Posterior vena cava (tissue), 2 donors: ENCODE measurements at places on chromosomes 6 and 20.

DNA sequence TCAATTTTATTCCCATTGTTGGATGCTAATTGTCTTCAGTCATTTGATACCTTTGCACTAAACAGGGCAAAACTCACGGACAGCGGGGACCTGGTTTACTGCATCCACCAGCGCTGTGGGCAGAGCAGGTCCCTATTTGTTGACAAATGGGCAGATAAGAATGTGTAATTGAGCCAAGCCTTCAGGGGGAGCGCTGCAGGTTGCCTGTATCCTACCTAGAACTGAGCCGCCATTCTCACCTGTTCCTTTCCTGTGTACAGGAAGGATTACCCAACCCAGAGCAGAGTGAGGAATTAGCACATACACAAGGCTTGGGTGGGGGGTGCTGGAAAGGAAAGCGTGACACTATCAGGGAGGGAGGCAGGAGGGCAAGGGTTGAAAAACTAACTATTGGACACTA, 89.1 kb upstream of the FOXA2 start:
- no peak for DNase-seq

- DNase-seq, result no peak
These were observed 66.4 kb downstream of the PLEKHG1 start for GRCh38 chr6:150666071-150666470.

DNA sequence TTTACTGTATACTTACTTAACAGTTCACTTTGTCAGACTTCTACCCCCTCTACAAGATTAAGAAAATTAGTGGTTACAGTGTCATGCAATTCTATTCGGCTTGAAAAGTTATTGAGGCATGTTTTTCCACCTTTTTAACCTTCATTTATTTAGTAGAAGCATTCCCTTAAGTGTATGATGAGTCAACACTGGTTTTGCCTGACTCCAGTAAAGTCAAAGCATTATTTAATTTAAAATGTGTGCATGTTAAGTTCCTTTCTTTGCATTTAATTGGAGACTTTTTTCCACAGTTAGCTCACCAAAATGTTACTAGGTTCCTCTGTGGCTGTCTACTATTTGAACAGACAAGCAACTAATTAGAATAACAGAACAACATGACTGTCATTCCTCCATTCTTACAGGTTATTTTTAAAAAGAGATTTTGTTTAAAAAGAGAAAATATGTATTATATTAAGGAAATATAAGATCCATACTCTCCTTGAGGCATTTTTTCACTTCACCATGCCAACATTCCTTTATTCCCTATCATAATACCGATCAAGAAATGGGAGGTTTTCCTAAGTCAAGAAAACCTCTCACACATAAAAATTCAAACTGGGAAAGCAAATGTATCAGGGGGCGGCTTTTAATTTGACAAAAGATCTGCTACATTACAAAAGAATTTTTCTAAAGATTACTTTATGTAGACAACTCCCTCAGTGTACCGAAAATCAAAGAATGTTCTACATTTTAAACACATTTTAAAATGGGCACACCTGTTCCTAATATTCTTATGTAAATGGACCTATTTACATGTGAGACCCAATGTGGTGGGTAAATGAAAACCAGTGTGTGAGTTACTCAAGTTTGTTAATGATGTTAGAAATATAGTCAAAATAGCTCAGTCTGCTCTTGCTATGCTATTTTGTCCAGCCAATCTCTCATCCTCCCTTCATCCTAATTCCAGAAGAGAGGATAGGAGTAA, 361.2 kb downstream of the UTRN start:
- DNase-seq, result no peak

DNA sequence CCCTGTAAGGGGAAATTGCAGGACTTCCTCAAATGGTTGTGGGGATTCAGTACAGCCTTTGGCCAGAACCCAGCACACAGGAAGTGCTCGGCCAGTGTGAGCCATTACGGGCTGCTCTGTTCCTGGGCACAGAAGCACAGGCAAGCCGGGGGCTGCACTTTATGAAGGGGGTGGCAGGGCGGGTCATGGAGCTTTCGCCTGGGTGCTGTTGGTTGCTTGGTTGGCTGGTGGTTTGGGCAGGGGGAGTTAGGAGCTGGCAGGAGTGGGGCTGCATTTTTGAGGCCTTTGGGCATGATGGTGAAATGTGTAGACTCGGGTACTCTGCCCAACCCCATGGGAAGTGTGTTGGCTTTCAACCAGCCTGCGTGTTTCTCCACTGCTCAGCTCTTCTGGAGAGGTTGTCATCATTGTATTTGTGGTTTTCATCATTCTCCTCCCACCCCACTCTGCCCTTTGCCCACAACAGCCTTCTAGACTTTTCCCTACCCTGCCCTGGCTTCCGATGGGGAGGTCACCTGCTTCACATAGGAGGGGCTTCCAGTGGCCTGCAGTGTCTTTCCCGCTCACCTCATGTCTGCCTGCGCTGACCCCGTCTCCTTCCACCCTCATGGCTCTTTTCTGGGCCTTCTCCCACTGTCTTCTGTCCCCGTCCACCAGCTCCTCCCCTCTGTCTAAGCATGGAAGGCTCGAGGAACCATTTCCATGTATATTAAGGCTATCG, 16.1 kb upstream of the RBM38 start:
- peak; percentile 86 for DNase-seq

DNA sequence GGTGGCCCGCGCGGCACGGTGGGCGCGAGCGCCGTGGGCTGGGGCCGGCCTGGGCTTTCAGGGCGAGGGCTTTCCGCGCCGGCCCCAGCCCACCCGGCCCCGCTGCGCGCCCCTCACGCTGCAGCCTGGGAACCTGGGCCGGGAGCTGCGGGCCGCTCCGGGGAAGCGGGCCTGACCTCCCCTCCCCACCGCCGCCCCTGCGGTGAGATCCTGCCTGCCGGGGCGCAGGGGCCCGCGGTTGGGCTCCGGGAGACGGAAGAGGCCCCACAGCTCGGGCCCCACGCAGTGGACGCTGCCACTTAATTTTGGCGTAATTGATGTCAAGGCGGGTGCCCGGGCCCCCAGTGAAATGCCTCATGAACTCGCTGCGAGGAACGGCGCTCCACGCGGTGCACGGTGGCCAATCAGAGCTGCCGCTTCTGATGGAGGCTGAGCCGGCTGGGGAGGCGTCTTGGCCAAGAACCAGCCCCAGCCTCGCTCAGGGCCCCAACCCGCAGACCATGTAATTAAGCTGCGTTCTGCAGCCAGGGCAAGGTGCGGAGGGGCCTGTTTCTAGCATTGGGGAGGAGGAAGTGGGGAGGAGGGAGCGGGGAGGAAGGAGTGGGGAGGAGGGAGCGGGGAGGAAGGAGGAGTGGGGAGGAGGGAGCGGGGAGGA, 96.1 kb upstream of the BHLHE23 start:
- DNase-seq, result peak; percentile 83

DNA sequence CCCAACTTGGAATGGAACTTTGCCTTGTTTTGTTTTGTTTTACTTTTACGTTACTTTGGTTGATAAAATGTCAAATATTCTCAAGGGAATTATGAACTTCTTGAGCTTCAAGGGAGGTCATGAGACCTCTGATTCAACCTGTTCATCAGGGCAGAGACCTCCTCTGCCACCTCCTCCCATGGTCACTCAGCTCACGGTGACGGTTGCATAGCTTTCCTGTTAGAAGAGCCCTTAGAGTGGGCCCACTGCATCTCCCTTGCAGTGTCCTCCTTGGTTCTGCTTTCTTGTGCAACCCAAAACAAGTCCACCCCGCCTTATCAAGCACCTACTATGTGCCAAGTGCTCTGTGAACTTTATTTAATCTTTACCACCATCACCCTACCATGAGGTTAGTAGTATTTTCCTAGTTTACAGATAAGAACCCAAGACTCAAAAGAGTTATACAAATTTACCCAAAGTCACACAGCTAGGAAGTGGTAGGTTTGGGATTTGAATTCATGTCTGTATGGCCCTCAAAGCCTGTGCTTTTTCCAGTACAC, 15.5 kb downstream of the TM9SF4 start:
- DNase-seq, result no peak

- no peak for DNase-seq
These were observed 42.5 kb upstream of the THBS2 start for GRCh38 chr6:169296170-169296569.

GRCh38 chr6:45532721-45533210, 155.0 kb upstream of the SUPT3H start:
- DNase-seq, result no peak

DNA sequence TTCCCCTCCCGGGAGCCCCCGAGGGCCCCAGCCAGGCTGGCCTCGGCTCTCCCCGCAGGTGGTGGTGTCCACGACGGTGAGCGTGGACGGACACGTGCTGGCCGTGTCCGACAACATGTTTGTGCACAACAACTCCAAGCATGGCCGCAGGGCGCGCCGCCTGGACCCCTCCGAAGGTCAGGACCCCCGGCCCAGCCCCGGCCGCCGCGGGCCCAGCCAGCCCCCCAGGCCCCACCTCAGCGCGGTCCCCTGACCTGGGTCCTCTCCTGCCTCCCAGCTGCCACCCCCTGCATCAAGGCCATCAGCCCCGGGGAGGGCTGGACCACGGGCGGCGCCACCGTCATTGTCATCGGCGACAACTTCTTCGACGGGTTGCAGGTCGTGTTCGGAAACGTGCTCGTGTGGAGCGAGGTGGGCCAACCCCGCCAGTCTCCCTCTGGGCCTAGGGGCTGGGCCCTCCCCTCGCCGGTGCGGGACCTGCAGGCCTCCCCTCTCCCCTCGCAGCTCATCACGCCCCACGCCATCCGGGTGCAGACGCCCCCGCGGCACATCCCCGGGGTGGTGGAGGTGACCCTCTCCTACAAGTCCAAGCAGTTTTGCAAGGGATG, 51.0 kb downstream of the CPXM1 start:
- no peak for DNase-seq

DNA sequence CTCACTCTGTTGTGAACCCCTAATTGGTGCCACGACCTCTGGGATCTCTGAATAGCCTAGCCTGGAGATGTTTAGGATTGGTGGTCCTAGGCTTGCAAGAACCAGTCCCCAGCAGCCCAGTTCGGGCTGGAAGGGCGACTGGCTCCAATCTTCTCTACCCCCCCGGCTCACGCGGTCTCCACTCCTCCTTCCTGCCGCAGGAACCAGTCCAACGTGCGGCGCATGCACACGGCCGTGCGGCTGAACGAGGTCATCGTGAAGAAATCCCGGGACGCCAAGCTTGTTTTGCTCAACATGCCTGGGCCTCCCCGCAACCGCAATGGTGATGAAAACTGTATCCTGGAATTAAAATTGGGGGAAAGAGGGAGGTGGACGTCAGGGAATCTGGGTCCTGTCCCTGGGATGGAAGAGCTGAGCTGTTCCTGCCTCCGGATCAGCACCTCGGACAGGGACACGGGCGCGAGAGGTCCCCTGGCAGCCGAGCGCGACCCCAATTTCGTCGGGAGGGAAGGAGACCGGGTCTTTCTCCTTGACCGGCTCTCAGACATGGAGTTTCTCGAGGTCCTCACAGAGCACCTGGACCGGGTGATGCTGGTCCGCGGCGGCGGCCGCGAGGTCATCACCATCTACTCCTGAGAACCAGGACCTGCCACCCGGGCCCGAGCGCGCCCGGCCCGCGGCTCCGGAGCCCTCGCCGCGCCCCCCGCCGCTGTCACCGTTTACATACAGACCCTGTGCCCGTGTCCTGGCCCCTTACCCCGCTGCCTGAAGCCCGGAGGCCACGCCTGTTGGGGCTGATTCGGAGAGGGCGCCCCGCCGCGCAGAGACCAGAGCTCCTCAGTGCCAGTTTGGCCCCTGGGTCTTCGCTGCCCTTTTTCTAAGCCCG, 28.2 kb downstream of the SLC12A5 start:
- peak; percentile 86 for DNase-seq

DNA sequence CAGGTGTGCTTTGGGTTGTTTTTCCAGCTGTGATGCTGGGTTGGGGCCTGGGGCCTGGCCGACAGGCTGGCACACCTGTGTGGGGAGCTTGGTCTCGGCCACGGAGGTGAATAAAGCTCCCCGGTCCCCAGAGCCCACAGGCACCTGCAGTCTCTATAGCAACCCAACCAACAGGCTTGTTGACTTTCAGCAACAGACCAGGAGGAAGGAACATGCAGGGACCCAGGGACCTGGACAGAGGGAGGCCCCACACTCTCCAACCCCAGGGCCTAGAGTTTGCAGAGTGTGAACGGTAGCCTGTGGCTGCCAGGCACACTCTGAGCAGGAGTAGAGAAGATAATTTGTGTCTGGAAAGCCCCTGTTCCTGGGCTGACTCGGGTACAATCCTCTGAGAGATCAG, 14.6 kb upstream of the SYNJ2 start:
- DNase-seq, result no peak

DNA sequence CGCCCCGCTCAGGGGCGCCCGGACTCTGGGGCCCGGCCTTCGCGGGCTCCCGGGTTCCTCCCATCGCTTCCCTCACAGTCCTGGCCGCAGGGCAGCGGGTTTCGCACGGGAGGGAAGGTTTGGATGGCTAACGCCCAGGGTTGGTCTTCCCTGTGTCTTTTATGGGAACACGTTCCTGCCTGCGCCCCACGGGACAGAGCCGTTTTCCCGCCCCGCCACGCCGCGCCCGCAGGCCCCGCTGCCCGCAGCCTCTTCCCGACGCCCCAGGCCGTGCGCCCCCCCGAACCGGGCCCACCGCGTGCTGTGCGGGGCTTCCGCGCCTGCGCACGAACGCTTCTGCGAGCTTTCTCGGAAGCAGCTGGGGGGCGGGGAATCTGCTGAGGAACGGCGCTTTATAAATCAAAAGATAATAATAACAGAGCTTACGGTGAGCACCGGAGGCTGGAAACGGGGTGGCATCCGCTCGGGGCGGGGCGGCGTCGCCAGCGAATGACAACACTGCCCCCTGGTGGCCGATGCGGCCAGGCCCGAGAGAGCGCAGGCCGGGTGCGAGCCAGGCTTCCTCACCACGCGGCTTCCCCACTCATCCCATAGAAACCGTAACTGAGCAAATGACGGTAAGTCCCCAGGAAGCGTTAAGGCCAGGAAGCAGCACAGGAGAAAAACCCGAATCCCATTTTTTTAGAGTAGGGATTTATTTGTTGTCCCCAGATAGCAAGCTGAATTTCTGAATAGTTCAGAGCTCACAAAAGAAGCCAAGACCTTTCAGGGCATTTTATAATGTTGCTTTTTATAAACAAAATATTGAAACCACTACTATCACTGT, 116.4 kb downstream of the MYLK4 start:
- DNase-seq, result peak; percentile 97

- DNase-seq, result no peak
These were observed 202.2 kb downstream of the ATXN1 start for GRCh38 chr6:16559071-16559470.

DNA sequence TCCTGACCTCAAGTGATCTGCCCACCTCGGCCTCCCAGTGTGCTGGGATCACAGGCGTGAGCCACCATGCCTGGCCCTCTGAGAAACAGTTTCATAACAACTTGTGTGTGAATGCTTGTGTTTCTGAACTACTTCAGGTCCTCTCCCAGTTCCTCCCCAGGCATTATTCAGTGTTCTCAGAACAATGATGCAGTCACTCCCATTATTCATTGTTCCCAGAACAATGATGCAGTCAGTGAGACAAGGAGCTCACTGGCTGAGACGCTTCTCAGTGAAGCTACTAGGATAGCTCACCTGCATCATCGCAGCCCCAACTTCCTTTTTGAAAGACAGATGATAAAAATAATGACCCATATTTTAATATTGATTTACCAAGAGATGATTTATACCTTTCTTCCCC, 71.5 kb downstream of the NDUFAF5 start:
- no peak for DNase-seq
